ENCODE measurements at places on chromosomes 5 and 9. TPM values are rescaled to one million over a fixed set of nuclear protein-coding genes. Genes with fewer than 3 reads are reported as not detected.

- H3K4me1 ChIP-seq: peaks cover 16% of the 10 kb centered on the region
- H3K4me3 ChIP-seq: no peak overlapping the region
- H3K27ac ChIP-seq: peak overlapping the region; percentile 88
These were observed 30.9 kb downstream of the CXXC5 start for GRCh38 chr5:139678751-139679750.

GRCh38 chr5:129672006-129672405 lies 75.9 kb upstream of the MINAR2 start:
- no peaks in the 10 kb centered on the region for H3K27me3 ChIP-seq
- no peaks in the 10 kb centered on the region for H3K36me3 ChIP-seq
- H3K4me1 ChIP-seq: no peaks in the 10 kb centered on the region
- no peak for DNase-seq
- H3K4me3 ChIP-seq: no peak overlapping the region
- no peak overlapping the region for H3K27ac ChIP-seq

DNA sequence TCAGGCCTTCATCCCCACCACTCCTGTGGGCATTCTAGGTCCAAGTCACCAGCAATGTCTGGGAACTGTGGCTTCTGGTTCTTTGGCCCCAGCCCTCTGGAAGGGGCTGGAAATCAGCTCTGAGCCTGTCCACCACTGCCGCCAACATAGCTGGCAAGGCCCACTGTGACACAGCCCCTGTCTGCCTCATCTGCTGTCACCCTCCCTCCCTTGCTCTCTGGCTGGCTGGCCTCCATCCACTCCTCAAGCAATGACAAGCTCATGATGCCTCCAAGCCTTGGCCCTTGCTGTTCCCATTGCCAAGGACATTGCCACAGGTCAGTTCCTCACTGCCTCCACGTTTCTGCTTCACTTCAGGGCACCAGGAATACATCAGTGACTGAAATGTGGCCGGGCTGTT lies 93.7 kb downstream of the LHX2 start:
- H3K4me1 ChIP-seq: peaks cover 11% of the 10 kb centered on the region
- no peak overlapping the region for H3K4me3 ChIP-seq
- no peak overlapping the region for H3K27ac ChIP-seq
- no peak for DNase-seq
- H3K36me3 ChIP-seq: no peaks in the 10 kb centered on the region
- peaks cover 36% of the 10 kb centered on the region for H3K27me3 ChIP-seq

DNA sequence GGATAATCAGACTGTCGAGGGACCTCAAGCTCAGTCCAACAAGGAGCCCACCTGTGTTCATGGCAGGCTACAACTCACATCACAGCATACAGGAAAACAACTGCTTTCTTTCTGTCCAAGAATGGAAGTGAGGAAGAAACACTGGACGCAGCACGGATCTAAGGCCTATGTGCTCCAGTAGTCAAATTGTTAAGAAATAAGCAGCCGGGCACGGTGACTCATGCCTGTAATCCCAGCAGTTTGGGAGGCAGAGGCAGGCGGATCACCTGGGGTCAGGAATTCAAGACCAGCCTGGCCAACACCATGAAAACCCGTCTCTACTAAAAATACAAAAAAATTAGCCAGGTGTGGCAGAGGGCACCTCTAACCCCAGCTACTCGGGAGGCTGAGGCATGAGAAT lies 427.8 kb downstream of the BNC2 start:
- no peak overlapping the region for H3K27ac ChIP-seq
- no peak overlapping the region for H3K4me3 ChIP-seq
- H3K27me3 ChIP-seq: no peaks in the 10 kb centered on the region
- no peak for DNase-seq

DNA sequence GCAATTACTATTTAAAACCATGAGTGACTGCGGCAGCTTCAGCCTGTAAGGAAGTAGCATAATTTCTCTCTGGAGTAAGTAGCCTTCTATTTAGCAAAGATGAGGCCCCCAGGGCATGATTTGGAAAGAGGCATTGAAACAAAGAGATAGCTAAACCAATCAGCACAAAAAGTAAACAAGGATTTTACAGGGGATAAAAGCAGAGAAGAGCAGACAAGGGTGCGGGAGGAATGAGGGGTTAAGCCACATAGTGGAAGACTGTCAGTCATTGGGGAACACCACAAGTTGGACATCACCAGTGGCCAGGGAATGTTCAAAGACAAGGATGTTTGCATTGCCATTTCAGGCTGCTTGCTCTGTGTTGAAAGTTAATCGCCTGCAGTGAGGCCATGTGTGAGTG lies 24.0 kb upstream of the C5orf63 start:
- H3K27me3 ChIP-seq: peaks cover 21% of the 10 kb centered on the region
- no peak for DNase-seq
- H3K27ac ChIP-seq: no peak overlapping the region
- no peaks in the 10 kb centered on the region for H3K4me1 ChIP-seq

DNA sequence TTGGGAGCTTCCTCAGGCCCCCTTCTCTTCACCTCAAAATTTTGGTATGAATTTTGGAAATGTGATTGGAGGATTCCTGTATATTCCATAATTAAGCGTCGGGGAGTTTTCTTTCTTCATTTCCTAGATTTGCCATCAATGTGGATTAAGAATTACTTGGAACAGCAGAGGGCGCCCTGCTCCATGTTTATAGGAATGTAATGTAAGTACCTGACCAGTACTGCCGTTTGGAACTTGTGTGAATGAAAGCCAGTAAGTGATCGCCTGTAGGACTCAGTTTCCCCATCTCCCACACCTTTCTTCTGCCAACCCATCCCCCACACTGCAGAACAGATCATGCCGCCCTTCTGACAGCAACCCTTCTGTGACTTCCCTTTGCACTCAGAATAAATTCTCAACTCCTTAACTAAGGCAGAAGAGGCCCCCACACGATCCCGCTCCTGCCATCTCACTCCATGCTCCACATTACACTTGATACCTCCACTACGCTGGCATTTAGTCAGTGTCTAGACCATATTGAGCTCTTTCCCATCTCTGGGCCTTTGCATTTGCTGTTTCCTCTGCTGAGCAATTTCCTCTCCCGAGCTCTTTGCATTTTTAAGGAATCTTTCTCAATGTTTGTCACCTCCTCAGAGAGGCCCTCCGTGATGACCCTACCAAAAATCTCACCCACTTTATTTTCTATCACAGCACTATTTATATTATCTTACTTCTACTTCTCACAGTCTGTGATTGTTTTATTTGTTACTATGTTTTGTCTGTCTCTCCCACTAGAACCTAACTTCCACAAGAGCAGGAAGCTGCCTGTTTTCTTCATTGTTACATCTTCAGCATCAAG lies 79.5 kb upstream of the HTR4 start:
- no peaks in the 10 kb centered on the region for H3K36me3 ChIP-seq
- no peak overlapping the region for H3K4me3 ChIP-seq
- peaks cover 32% of the 10 kb centered on the region for H3K4me1 ChIP-seq
- no peaks in the 10 kb centered on the region for H3K27me3 ChIP-seq
- peak; percentile 76 for DNase-seq
- no peak overlapping the region for H3K27ac ChIP-seq

- H3K36me3 ChIP-seq: no peaks in the 10 kb centered on the region
- H3K27me3 ChIP-seq: no peaks in the 10 kb centered on the region
- H3K4me1 ChIP-seq: no peaks in the 10 kb centered on the region
- H3K27ac ChIP-seq: peak overlapping the region; percentile 19
These were observed 100.4 kb upstream of the LARP1 start for GRCh38 chr5:154654486-154655371.

- H3K27ac ChIP-seq: peak overlapping the region; percentile 46
- peaks cover 5% of the 10 kb centered on the region for H3K4me1 ChIP-seq
- H3K4me3 ChIP-seq: no peak overlapping the region
These were observed 35.3 kb downstream of the THBS4 start for GRCh38 chr5:80070338-80071056.

DNA sequence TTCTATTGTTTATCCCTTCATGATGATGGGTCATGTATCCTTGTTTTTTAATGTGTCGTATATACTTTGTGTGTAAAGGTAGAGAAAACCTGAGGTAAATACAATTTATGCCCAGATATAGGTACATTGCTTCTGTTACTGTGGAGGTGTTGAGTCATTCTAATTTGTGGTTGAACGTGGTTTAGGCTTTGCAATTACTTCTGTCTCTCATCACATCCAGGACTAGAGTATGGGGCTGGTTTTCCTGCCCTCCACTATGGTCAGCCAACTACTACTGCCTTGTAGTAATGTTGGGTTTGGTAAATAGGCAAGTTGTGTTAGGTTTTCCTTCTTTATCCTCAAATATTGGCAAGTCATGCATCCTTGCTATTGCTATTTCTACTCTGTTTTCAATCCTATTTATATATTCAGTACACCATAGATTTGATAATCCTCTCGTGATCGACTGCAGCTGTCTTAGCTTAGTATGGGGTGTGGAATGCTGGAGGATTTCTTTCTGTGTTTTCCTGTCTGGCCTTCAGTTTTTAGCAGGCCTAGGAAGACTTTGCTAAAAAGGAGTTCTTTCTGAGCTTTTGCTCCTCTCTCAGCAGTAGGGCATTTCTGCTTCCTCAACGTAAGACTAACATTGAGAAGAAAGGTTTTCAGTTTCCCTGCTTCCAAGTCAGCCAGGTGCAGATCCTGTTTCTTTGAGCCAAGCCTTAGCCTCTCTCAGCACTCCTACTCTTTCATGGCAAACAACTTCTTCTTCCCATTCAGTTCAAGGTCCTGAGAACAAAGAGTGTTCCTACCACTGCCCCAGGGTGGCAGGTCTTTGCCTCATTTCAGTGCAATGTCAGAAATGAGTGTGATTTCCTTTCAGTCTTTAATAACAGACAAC lies 844.4 kb upstream of the CDH18 start:
- H3K36me3 ChIP-seq: no peaks in the 10 kb centered on the region
- DNase-seq: no peak
- H3K4me3 ChIP-seq: no peak overlapping the region
- no peaks in the 10 kb centered on the region for H3K27me3 ChIP-seq
- H3K4me1 ChIP-seq: no peaks in the 10 kb centered on the region

GRCh38 chr5:133445744-133446143 lies 166.6 kb downstream of the FSTL4 start:
- no peaks in the 10 kb centered on the region for H3K4me1 ChIP-seq
- DNase-seq: no peak
- no peak overlapping the region for H3K27ac ChIP-seq
- no peaks in the 10 kb centered on the region for H3K27me3 ChIP-seq
- no peaks in the 10 kb centered on the region for H3K36me3 ChIP-seq

DNA sequence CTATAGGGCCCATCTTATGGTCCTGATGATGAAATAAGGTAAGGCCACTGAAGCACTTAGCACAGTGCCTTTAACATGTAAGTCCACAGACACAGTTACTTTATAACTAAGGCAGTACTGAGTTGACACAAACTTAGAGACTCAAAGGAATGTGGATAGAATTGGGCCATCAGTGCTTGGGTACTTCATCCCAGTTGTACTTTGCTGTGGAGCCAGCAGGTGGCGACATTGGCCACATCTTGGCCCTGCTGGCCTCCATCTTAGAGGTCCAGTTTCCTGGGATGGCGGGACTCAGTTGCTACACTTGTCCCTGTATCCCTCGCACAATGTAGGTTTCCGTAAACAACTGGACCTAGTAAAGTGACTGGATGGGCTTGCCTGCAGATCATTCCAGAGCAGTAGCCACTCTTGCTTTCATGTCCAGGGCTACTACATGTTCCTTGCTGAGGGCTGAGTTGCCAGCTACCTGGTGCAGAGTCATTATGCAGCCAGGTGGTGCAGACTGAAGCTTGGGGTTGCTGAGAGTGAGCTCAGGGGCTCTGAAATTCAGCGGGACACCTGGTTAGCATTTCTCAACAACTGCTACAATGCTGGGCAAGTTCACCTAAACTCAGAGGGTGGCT lies 10.6 kb downstream of the MTAP start:
- no peaks in the 10 kb centered on the region for H3K27me3 ChIP-seq
- peaks cover 5% of the 10 kb centered on the region for H3K36me3 ChIP-seq
- H3K27ac ChIP-seq: no peak overlapping the region

DNA sequence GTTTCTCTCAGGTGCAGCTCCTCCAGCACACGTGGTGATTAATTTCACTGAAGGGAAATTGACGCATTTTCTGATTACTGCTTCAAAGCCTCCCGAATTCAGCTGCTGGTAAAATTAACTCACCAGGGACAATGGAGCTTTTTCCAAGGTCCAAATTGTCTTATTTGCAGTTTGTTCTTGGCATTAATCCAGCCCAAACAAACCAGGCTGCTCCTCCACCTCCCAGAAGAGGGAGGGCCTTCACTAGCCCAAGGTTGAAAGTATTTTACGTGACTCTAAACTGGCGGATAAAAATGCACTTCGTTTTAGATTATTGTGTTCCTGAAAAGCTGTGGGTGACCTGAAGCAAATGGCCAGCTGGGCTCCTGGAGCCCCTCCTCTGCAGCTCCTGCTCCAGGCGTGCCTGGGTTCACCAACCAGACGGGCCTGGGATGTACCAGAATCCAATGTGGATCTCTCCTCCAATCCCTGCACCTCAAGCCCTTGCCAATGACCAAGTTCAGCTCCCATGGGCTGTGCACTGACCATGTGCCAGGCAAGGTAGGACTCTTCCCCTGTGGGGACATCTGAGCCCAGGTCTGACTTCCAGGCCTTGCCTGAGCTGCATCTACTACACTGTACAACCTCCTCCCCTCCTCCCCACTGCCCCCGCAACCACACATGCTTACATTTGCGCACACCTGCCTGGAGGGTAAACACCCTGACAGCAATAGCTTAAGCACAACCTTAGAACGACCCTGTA lies 193.4 kb downstream of the CDK5RAP2 start:
- H3K27ac ChIP-seq: no peak overlapping the region
- DNase-seq: no peak
- peaks cover 6% of the 10 kb centered on the region for H3K36me3 ChIP-seq
- H3K4me3 ChIP-seq: no peak overlapping the region

GRCh38 chr9:77876590-77876989 lies 155.0 kb downstream of the GNAQ start:
- H3K27me3 ChIP-seq: no peaks in the 10 kb centered on the region
- no peak overlapping the region for H3K27ac ChIP-seq
- no peaks in the 10 kb centered on the region for H3K4me1 ChIP-seq
- no peak for DNase-seq

- H3K27ac ChIP-seq: no peak overlapping the region
- no peaks in the 10 kb centered on the region for H3K4me1 ChIP-seq
- no peaks in the 10 kb centered on the region for H3K36me3 ChIP-seq
- DNase-seq: no peak
- no peak overlapping the region for H3K4me3 ChIP-seq
These were observed 185.2 kb downstream of the CCDC171 start for GRCh38 chr9:15738011-15738410.

- no peak overlapping the region for H3K27ac ChIP-seq
- H3K4me1 ChIP-seq: no peaks in the 10 kb centered on the region
- no peaks in the 10 kb centered on the region for H3K27me3 ChIP-seq
- DNase-seq: no peak
- no peaks in the 10 kb centered on the region for H3K36me3 ChIP-seq
- H3K4me3 ChIP-seq: no peak overlapping the region
These were observed 184.5 kb downstream of the FBN2 start for GRCh38 chr5:128353441-128354107.

AQP7 gene
- not detected for total RNA-seq

ZCCHC9 gene
- total RNA-seq: 34.8 TPM

PRUNE2 gene
- total RNA-seq: 0.57 TPM

GRHPR gene
- total RNA-seq: 66.1 TPM

PPP2CA gene
- total RNA-seq: 126 TPM

PPP3R2 gene
- total RNA-seq: not detected

HSPB3 gene
- total RNA-seq: not detected

SLC28A3 gene
- total RNA-seq: 0.07 TPM

GABRB2 gene
- not detected for total RNA-seq

TMEM252 gene
- total RNA-seq: not detected

SEMA6A gene
- not detected for total RNA-seq

LIFR gene
- total RNA-seq: not detected
